ENCODE measurements at places on chromosomes 5 and 9. TPM values are rescaled to one million over a fixed set of nuclear protein-coding genes. Genes with fewer than 3 reads are reported as not detected.

GFM2 gene
- total RNA-seq: 24.0 TPM

CCDC183 gene
- total RNA-seq: 2.2 TPM

IL7R gene
- total RNA-seq: 738 TPM

QRFP gene
- total RNA-seq: not detected

CDH6 gene
- total RNA-seq: not detected

FOXD1 gene
- not detected for total RNA-seq

DNA sequence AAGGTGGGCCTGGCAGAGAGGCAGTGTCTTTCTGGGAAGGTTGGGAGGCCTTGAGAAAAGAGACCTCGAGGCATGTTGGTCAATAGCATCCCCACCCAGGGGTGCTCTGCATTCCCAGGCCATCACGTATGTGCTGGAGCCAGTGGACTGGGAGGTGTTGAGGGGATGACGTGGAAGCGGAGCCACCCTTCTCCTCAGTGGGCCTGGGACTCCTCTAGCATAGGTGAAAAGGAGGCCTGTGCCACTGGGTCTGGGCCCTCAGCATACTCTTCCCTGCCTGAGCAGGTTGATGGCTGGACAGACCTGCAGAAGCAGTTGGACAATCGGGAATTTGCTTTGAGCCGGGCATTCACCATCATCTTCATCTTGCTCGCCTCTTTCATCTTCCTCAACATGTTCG is 25.5 kb downstream of the PITX1 start:
- H3K4me3 ChIP-seq: no peak overlapping the region
- no peak for DNase-seq
- H3K36me3 ChIP-seq: no peaks in the 10 kb centered on the region

DNA sequence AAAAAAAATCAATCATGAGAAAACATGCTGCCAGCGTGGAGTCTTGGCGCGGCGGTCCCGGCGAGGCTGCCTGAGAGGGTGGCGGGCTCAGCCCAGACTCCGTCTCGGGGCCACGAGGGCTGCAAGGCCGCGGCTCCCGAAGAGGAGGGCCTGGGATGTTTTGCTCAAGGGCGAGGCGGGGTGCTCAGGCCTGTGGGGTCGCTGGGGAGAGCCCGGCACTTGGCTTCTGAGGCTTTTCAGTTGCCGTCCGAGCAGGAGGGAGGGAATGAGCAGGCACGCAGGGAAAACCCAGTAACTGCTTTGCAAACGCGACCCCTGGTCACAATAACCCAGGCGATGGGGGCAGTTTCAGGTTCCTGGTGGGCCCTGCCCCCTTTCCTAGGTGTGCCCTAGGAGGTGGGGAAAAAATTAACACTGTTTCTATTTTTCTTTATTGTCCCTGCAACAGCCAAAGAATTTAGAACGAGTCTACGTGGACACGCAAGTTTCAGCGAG is 3.2 kb upstream of the IRX2 start:
- DNase-seq: no peak
- H3K36me3 ChIP-seq: peaks cover 6% of the 10 kb centered on the region
- H3K27ac ChIP-seq: no peak overlapping the region

- DNase-seq: no peak
- H3K27ac ChIP-seq: no peak overlapping the region
These were observed 30.9 kb downstream of the CEMIP2 start for GRCh38 chr9:71737455-71737854.

- peaks cover 8% of the 10 kb centered on the region for H3K27me3 ChIP-seq
- H3K36me3 ChIP-seq: no peaks in the 10 kb centered on the region
- H3K4me1 ChIP-seq: no peaks in the 10 kb centered on the region
- H3K27ac ChIP-seq: no peak overlapping the region
These were observed 117.6 kb downstream of the PCSK1 start for GRCh38 chr5:96315431-96315830.

- no peak overlapping the region for H3K27ac ChIP-seq
- no peak overlapping the region for H3K4me3 ChIP-seq
- DNase-seq: no peak
- H3K36me3 ChIP-seq: peaks cover 17% of the 10 kb centered on the region
- no peaks in the 10 kb centered on the region for H3K4me1 ChIP-seq
These were observed 38.7 kb downstream of the GEMIN5 start for GRCh38 chr5:154899151-154899816.

DNA sequence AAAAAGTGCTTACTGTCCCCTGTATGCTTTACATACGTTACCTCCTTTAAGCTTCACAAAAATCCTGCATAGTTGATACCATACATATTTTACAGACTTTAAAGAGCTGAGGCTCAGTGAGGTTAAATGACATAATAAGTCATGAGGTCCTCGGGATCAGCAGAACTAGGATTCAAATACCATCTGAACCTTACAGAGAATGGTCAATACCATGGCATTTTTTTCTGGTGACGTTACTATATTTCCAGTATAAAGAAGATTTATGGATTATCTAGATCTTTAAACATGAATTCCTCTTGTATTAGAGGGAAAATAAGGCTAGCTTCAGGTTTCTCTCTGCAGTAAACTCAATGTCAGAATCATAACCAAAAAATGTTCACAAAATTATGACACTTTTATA is 153.7 kb upstream of the GPR151 start:
- no peaks in the 10 kb centered on the region for H3K36me3 ChIP-seq
- no peak for DNase-seq
- peaks cover 3% of the 10 kb centered on the region for H3K4me1 ChIP-seq
- H3K4me3 ChIP-seq: no peak overlapping the region
- peaks cover 6% of the 10 kb centered on the region for H3K27me3 ChIP-seq

- no peaks in the 10 kb centered on the region for H3K4me1 ChIP-seq
- H3K27me3 ChIP-seq: peaks cover 8% of the 10 kb centered on the region
- no peak overlapping the region for H3K4me3 ChIP-seq
- H3K36me3 ChIP-seq: no peaks in the 10 kb centered on the region
- H3K27ac ChIP-seq: no peak overlapping the region
These were observed 123.1 kb upstream of the PJA2 start for GRCh38 chr5:109532773-109533364.

GRCh38 chr9:81584099-81584498 is 105.2 kb downstream of the TLE1 start:
- H3K4me3 ChIP-seq: no peak overlapping the region
- DNase-seq: no peak
- no peak overlapping the region for H3K27ac ChIP-seq
- peaks cover 5% of the 10 kb centered on the region for H3K27me3 ChIP-seq
- no peaks in the 10 kb centered on the region for H3K4me1 ChIP-seq

GRCh38 chr9:967903-968641 is 8.4 kb upstream of the DMRT3 start:
- H3K4me1 ChIP-seq: peaks cover 9% of the 10 kb centered on the region
- DNase-seq: no peak
- H3K27ac ChIP-seq: no peak overlapping the region
- H3K36me3 ChIP-seq: peaks cover 3% of the 10 kb centered on the region

GRCh38 chr9:95025213-95026147 is 292.0 kb downstream of the FANCC start:
- no peak for DNase-seq
- no peak overlapping the region for H3K4me3 ChIP-seq
- no peaks in the 10 kb centered on the region for H3K27me3 ChIP-seq
- H3K4me1 ChIP-seq: no peaks in the 10 kb centered on the region

- no peaks in the 10 kb centered on the region for H3K36me3 ChIP-seq
- H3K4me3 ChIP-seq: no peak overlapping the region
- peaks cover 6% of the 10 kb centered on the region for H3K4me1 ChIP-seq
- no peaks in the 10 kb centered on the region for H3K27me3 ChIP-seq
These were observed 44.6 kb upstream of the GLDC start for GRCh38 chr9:6689893-6690674.

GRCh38 chr5:117590944-117591343 is 1016.3 kb upstream of the SEMA6A start:
- no peaks in the 10 kb centered on the region for H3K36me3 ChIP-seq
- H3K27ac ChIP-seq: no peak overlapping the region
- no peaks in the 10 kb centered on the region for H3K27me3 ChIP-seq
- DNase-seq: no peak

DNA sequence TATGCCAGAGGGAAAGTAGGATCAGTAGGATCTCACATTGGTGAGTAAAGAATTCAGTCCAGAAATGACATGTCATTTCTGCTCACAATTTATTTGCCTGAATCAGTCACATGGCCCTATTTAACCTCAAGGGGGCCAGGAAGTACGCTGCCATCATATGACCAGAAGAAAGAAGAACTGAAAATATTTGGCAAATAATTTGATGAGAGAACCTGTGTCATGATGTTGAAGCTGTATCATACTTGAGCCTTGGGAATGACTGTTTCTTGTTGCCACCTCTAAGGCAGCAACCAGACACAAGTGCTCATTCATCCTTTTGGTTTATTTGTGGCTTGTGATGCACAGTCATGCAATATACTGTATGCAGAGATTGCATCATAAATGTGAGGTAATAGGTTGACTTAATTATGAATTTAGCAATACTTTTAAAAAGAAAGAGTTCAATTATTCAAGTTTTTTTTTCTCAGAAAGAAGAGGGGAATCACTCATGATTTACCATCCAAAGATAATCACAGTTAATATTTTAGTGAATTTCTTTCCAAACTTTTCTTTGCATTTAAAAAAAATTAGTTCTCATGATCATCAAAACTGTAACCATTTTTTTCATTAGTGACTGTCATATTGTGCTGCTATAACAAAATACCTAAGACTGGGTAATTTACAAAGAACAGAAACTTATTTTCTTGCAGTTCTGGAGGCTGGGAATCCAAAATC is 8.2 kb upstream of the ZFYVE16 start:
- H3K27ac ChIP-seq: no peak overlapping the region
- H3K27me3 ChIP-seq: peaks cover 7% of the 10 kb centered on the region
- H3K4me3 ChIP-seq: no peak overlapping the region
- peaks cover 7% of the 10 kb centered on the region for H3K4me1 ChIP-seq
- no peak for DNase-seq

DNA sequence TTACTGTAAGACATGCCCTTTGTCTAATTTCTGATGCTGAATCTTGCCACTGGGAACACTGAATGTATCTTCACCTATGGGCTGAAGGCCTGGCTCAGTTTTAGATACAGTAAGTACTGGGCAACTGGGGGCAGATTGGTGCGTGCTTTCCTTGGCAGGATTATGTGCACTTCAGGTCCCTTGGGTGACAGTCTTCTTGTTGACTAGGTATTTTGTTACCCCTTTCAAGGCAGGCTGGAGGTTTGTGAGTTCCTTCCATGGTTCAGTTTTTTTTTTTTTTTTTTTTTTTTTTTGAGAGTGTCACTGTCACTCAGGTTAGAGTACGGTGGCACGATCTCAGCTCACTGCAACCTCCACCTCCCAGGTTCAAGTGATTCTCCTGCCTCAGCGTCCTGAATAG is 7.6 kb downstream of the ZMAT2 start:
- peaks cover 12% of the 10 kb centered on the region for H3K36me3 ChIP-seq
- no peak overlapping the region for H3K4me3 ChIP-seq

- no peak overlapping the region for H3K4me3 ChIP-seq
- DNase-seq: no peak
These were observed 48.9 kb downstream of the IL31RA start for GRCh38 chr5:55900068-55900467.

GRCh38 chr9:107674721-107675277 is 185.2 kb upstream of the KLF4 start:
- no peaks in the 10 kb centered on the region for H3K36me3 ChIP-seq
- no peaks in the 10 kb centered on the region for H3K4me1 ChIP-seq
- DNase-seq: no peak
- no peaks in the 10 kb centered on the region for H3K27me3 ChIP-seq
- H3K27ac ChIP-seq: no peak overlapping the region
- H3K4me3 ChIP-seq: no peak overlapping the region

DNA sequence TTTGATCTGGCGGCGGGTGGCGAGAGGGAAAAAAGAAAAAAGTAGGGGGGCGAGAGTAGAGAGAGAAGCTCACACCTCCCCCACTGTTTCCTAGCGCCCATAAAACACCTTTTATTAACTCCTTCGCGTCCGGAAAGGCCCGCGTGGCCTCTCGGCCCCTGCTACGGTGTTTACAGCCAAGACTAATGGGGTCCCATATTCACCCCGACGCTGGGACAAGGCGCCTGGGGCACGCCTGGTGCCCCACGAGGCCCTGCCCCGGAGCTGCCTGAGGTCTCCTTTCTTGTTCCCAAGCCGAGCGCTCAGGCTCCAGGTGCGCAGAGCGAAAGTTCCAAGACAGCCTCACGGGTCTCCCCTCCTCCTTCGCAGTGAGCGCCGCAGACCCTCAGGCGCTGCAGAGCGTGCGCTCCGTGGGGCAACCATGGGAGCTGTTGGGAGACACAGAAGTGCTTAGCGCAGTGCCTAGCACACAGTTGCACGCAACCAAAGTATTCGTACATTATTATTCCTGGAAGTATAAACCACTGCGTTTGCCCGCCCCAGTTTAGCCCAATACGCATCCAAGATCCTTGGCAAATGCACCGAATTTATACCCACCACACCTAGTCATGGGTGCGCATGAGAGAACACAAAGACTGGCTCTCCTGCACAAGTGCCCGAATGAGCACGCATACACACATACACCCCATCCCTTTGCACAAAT is 4.3 kb downstream of the HAND1 start:
- H3K27ac ChIP-seq: no peak overlapping the region
- H3K4me1 ChIP-seq: peaks cover 28% of the 10 kb centered on the region
- no peaks in the 10 kb centered on the region for H3K36me3 ChIP-seq
- DNase-seq: no peak

DNA sequence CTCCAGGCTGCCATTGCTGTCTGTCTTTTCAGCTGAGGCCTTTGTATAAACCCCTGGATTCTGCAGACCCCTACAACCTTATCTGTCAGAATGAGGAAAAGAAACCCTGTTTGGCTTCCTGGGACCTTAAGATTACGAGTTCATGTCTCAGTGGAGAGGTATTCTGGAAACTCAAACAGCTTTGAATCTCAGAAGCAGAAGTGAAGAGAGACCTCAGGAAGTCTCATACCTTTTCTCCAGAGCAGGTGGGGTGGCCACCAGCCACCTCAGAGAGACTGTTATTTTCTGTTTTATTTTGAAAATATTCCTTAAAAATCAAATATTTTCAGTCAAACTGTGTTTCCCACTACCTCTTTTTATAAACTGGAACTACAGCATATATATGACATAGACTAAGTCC is 457.5 kb downstream of the TMEM232 start:
- no peak overlapping the region for H3K4me3 ChIP-seq
- no peak for DNase-seq
- no peak overlapping the region for H3K27ac ChIP-seq
- H3K27me3 ChIP-seq: no peaks in the 10 kb centered on the region
- H3K4me1 ChIP-seq: peaks cover 2% of the 10 kb centered on the region
- H3K36me3 ChIP-seq: no peaks in the 10 kb centered on the region
